ENCODE measurements at places on chromosomes 16 and 17. TPM values are rescaled to one million over a fixed set of nuclear protein-coding genes. Genes with fewer than 3 reads are reported as not detected.
A peak's percentile ranks its signal among the peaks of the same experiment; 100 is the strongest.

BRICD5 gene
- 1.5 TPM for total RNA-seq

CPNE7 gene
- 21.8 TPM for total RNA-seq

COA3 gene
- total RNA-seq: 47.4 TPM

- H3K27me3 ChIP-seq: no peaks in the 10 kb centered on the region
- H3K27ac ChIP-seq: no peak overlapping the region
- no peaks in the 10 kb centered on the region for H3K36me3 ChIP-seq
- H3K4me3 ChIP-seq: no peak overlapping the region
- H3K4me1 ChIP-seq: no peaks in the 10 kb centered on the region
Measured at GRCh38 chr16:49531931-49532840, 158.6 kb downstream of the C16orf78 start.

GRCh38 chr16:65908568-65908967, 457.9 kb upstream of the CDH5 start:
- H3K4me3 ChIP-seq: no peak overlapping the region
- H3K4me1 ChIP-seq: no peaks in the 10 kb centered on the region
- no peak overlapping the region for H3K27ac ChIP-seq
- no peaks in the 10 kb centered on the region for H3K36me3 ChIP-seq

DNA sequence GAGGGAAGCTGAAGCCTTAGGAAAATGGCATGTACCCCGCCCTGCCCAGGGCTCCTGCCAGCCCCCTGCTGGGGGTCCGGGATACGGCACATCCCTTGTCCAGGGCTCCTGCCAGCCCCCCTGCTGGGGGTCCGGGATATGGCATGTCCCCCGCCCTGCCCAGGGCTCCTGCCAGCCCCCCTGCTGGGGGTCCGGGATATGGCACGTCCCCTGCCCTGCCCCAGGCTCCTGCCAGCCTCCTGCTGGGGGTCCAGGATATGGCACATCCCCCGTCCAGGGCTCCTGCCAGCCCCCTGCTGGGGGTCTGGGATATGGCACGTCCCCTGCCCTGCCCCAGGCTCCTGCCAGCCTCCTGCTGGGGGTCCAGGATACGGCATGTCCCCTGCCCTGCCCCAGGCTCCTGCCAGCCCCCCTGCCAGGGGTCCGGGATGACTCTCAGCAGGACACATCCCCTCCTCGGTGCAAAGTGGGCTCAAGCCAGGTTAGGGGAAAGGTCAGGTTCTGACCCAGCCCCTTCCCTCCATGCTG, 43.2 kb downstream of the RPH3AL start:
- no peak overlapping the region for H3K27ac ChIP-seq
- no peaks in the 10 kb centered on the region for H3K36me3 ChIP-seq
- H3K27me3 ChIP-seq: no peaks in the 10 kb centered on the region
- no peak overlapping the region for H3K4me3 ChIP-seq
- peak; percentile 80 for DNase-seq

All from osteoblast (primary cell).